ENCODE measurements at places on chromosomes 13 and 19.

DNA sequence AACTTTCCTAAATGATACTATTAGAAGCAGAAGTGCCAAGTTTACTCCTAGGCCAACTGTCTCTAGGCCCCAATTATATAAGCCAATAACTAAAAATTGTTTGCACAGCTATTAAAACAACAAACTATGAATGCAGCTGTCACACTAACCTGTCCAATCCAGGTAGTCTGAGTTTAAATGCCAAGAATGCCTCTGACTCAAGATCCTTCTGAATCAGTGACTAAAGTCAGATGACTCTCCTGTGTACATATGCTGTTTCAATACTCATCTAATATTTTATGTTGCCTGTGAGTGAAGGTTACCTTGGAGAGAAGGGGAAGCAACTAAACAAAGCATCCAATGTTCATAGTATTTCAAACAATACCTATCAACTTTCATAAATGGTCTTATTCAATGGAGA lies 257.0 kb downstream of the ENOX1 start:
- no peak for DNase-seq

- DNase-seq = no peak
Observed at GRCh38 chr13:51553531-51553930, 30.7 kb upstream of the WDFY2 start.

DNA sequence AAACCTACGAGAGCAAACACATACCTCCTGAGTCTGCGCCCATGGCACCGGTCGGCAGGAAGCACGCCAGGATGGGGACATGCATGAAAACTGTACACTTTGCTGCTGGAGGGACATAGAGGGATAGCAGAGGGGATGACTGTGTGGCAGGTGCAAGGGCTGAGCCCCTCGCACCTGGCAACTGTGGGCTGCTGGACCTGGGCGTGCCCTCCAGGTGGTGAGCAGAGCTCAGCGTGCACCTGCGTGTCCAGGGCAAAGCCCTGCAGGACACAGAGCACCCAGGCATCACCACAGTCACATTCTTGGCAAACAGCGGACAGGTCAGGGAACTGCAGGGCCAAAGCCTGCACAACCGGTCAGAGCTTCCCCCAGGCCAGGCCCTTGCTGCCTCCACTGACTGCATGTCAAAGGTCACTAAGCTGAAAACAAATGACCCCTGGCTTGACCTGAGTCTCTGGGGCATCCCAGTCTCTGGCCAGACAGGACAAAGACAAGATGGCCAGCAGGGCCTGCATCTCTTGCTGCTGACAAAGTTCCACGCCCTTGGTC lies 9.0 kb upstream of the ISYNA1 start:
- DNase-seq = no peak

DNA sequence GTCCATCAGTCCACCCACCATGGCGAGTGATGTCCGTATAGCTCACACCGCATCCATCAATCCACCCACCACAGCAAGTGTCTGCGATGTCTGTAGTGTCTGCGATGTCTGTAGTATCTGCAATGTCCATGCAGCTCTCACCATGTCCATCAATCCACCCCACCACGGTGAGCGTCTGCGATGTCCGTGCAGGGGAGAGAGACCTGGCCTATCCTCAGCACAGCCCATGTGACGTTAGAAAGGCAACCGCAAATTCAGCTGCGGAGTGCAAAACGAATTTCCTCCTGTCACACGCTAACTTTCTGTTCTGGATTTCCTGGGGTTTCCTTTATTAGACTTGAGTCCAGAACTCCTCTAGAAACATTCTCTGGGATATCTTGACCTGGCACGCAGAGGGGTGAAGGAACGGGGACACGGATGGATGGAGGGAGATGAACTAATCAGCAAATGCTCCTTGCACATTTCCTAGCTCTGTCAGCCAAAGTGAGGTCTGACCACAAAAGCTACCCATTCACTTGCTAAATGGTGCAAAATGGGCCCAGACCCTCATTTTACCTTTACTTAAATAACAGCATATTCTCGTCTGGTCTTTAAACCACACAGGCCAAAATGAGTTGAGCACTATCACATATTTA lies 18.3 kb downstream of the RASA3 start:
- DNase-seq = no peak

- no peak for DNase-seq
Observed at GRCh38 chr13:98258226-98258625, 81.2 kb upstream of the RNF113B start.

DNA sequence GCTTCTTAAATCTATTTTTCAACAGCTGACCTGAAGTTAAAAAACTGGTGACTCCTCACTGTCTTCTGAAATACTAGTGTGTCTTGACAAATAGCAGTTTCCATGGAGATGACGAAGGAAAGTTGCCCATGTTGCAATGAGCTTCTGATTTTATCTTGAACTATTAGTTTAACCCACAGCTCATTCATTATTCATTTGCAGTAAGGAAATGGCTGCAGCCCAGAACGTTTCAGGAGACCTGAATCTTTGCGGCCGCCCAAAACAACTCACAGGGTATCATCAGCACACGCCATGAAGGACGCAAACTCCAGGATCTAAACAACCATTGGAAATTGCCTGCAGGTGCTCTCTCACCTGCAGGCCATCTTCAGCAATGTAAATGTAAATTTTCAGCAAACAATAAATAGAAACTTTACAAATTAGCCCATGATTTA lies 142.5 kb downstream of the DCLK1 start:
- no peak for DNase-seq

- no peak for DNase-seq
Observed at GRCh38 chr13:29503041-29503837, 92.2 kb downstream of the SLC7A1 start.

DNA sequence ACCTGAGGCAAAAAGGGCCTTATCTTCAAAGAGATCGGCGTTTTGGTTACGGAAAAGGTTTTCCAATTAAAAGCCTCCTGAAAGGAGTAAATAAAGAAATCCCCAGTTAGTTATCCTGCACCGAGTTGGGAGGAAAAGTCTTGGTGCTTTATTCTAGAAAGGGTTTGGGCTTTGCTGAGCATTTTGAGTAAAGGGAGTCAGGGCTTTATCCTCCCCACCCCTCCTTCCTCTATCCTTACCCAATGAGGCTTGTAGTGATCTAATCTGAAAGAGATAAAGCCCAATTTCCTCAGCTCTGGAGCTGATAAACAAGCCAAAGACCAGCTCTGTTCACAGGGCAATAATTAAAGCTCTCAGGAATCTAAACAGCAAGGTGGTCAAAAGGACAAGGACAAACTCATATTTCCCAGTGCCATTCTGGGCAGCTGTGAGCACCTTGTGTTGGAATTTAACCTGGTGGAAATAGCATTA lies 188.9 kb upstream of the TSC22D1 start:
- DNase-seq = no peak

All from activated CD4-positive, alpha-beta T cell treated with anti-CD3 and anti-CD28 coated beads for 24 hours (primary cell).